ENCODE measurements at places on chromosomes 5 and 9.

DNA sequence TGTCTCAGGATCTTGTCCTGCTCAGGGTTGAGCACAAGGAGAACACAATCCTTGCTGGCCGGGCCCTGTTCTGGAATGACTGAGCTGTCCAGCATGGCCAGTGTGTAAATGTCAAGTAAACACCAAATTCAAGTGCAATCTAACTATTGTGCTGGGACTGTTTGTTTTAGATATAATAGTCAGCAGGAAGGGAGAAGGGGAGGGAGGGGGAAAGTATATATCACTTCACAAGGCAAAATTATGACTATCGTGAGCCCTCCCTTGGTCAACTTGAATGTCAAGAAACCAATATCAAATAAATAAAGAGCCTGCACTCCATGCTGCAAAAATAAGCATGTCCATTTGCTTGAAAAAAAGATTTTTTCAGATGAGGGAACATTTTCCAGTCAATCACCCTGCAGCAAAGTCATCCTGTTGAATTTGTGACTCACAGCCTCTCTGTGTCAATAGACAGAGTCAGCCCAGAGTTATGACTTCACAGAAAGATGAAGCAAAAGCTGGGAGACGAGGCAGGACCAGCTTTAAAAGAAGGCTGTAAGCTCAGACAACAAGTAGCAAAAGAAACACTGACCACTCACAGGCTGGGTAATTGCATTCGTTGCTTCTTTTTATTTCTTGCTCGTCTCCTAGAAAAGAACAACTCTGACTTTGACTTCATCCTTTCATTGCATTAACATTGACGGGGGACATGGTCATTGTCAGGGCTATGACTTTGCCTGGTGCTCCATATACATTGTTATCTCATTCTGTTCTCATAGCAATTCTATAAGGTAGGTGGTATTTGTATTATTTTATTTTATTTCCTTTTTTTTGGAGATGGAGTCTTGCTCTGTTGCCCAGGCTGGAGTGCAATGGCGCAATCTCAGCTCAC, 15.3 kb upstream of the KLF4 start:
- DNase-seq = no peak

DNA sequence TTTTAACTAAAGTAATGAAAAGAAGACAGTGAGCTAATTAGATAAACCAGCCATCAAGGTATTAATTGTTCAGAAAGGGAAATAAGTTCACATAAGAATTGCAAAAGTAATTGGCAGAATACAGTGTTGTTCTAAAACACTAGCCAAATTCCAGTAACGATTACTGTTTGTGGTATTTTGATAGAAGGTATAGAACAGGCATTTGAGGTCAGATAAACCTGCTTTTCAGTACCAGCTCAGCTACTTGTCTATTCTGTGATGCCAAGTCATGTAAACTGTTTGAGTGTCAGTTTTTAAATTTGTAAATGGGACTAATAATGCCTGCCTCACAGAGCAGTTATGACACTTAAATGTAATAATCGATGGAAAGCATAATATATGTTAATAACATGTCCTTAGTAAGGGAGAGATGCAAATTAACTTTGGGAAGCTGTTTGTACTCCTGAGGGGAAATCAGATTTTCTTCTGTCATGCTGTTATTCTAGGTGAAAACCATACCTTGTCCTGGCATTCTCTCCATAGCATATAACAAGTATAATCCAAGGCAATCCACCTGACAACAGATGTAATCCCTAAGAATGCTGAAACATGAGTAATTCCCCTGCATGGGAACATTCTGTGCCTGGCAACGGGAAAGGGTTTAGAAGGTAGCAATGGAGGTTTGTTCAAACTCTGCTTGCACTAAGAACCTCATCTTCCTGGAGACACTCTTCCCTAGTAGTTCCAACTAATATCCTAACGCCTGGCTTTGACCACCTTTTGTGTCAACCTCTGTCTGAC, 509.5 kb upstream of the PAPPA start:
- no peak for DNase-seq

- no peak for DNase-seq
These were observed 229.0 kb downstream of the ROR2 start for GRCh38 chr9:91720751-91721705.

DNA sequence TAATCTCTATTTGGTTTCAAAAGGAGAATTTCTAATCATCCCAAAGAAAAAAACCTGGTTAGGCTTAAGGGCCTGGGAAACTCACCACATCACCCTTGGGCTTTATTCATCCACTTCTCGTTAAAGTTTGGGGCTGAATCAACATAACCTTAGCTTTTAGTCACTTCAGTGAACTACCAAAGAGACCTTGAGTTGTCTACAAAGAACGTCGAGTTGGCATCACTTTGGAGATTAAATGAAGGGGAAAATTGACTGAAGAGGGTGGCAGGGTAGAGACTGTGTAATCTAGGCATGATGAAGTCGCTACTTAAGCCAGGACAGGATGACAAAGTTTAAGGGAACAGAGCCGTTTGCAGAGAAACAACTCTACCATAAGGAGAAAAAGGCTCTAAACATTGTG, 341.4 kb downstream of the RAB3C start:
- DNase-seq = no peak

DNA sequence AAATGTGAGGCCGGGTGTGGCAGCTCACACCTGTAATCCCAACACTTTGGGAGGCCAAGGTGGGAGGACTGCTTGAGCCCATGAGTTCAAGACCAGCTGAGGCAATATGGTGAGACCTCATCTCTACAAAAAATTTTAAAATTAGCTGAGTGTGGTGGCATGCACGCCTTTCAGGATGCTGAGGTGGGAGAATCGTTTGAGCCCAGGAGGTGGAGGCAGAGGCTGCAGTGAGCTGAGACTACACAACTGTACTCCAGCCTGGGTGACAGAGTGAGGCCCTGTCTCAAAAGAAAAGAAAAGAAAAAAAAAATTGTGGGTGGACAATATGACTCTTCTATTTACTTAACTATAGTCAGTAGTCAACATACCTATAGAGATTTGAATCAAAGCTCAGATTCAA, 4.8 kb downstream of the CHD1 start:
- DNase-seq = no peak

DNA sequence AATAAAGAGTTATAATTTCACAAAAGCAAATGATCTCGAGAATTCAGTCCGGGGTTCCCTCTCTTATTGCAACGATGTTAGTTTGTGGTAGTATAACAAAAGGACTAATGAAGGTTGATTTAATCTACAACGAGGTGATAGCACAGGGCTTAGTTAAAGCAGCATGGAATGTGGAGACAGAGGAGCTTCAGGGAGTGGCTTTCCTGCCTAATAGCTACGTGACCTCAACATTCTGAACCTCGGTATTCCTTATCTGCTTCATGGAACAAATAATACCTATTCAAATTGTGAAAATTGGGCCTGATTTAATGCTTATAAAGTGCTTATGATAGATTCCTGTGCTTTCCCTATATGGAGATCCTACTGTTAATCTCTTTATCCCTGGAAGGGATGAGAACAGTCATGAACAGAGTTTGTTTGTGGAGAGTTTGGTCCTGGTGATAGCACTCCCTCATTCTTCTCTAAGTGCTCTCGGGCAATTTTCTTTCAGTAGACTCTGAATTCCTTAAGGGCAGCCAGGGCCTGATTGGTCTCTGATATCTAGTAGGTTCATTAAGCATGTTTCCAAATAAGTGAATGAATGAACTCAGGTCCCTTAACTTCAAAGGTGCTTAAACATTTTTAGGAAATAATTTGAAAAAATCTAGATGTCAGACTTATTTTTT, 104.1 kb upstream of the TUT7 start:
- no peak for DNase-seq

DNA sequence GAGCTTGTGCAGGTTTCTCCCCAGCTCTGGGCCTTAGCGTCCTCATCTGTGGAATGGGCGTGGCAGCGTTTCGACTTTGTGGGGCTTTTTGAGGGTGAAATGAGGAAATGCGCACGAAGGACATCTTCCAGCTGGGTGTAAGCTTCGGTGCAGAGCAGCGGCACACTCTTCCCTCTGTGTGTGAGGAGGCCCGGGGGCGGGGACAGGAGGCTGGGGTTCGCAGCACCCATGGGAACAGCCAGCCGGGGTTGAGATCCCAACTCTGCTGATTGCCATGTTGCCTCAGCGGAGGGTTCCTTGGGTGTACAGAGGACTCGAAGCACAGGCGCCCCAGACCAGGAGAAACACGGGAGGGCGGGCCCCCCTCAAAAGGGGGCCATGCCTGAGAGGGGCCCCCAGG, 265.6 kb downstream of the NSG2 start:
- DNase-seq = no peak

- DNase-seq = no peak
These were observed 129.8 kb upstream of the ZNF366 start for GRCh38 chr5:72637058-72637457.

GRCh38 chr9:126813072-126813471, 8.2 kb downstream of the ZBTB43 start:
- DNase-seq = no peak

- no peak for DNase-seq
These were observed 209.5 kb downstream of the MEF2C start for GRCh38 chr5:88673253-88674105.

DNA sequence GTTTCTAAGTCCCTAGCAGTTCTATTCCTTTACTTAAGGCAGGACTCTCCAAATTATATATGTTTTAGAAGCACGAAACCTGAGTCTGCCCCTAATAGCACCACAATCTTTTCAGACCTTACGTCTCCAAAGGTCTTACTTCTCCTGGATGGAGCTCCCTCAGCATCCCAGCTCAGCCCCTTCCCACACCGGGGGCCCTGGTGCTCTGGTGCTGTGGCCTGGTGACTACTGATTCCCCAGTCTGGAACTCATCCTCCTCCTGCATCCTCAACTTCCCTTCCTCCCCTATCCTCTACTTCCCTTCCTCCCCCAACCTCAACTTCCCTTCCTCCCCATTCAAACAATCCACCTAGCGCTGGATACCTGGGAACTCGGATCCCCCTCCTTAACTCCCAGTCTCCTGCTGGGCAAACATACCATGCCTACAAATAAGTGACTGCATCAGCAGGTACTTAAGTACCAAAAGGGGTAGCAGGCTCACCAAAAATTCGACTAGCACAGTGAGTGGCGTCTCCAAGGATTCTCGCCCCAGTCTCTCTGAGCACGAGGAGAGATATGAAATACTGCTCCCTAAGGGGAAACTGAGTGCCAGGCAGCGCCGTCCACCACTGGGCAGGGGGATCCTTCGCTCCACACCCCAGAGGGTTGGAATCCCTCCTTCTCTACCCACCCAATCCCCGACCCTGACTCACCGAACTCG, 831 bp downstream of the IGFBPL1 start:
- DNase-seq = no peak

- DNase-seq = no peak
These were observed 1188.1 kb downstream of the DTWD2 start for GRCh38 chr5:117800261-117800660.

GRCh38 chr5:134417707-134418106, 6.0 kb upstream of the CDKN2AIPNL start:
- DNase-seq = no peak

GRCh38 chr9:132006677-132007370, 72.8 kb downstream of the MED27 start:
- DNase-seq = peak; percentile 14

GRCh38 chr9:118594428-118594827, 774.8 kb downstream of the BRINP1 start:
- DNase-seq = no peak

- DNase-seq = no peak
These were observed 12.5 kb upstream of the ZSWIM6 start for GRCh38 chr5:61319388-61320146.

All from stimulated activated CD4-positive, alpha-beta T cell treated with anti-CD3 and anti-CD28 coated beads, TNF-alpha, amount 100 ng/mL, for 24 hours (primary cell).